ENCODE measurements at places on chromosomes 2 and 18. TPM values are rescaled to one million over a fixed set of nuclear protein-coding genes. Genes with fewer than 3 reads are reported as not detected.

- no peaks in the 10 kb centered on the region for H3K4me1 ChIP-seq
- H3K27me3 ChIP-seq: no peaks in the 10 kb centered on the region
- H3K36me3 ChIP-seq: no peaks in the 10 kb centered on the region
- no peak overlapping the region for H3K27ac ChIP-seq
- DNase-seq: no peak
- H3K4me3 ChIP-seq: no peak overlapping the region
Observed at GRCh38 chr2:240759459-240759858, 60.6 kb downstream of the KIF1A start.

DNA sequence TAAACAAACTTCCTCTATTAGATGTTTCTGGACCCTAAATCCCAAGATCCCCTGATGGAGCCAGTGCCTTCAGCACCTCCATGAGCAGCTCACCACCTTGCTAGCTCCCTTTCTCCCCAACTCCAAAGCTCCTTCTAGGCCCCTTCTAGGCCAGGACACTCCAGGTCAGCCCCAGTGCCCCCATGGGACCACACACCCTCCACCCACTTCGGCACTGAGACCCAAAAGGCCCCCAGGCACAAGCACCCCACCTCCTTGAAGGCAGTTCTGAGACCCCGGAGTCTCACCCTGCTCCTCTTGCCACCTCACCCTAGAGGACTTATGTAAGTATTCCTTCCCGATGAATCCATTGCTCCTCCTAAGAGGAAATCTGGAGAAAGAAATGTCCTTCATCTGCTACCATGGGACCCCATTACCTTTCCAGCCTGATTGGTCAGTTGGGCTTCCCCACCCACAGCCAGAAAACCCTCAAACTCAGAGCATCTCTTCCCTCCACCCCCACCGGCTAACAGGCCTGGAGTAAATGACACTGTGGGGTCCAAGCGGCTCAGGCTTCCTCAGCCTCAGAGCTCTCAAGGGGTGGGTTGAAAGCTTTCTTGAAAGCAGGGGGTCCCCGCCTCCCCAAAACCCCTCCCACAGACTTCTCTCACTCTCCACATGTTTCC, 9.8 kb upstream of the ARMC9 start:
- no peaks in the 10 kb centered on the region for H3K27me3 ChIP-seq
- H3K4me1 ChIP-seq: peaks cover 9% of the 10 kb centered on the region
- no peak overlapping the region for H3K4me3 ChIP-seq

RPL37A gene
- total RNA-seq: 2,277 TPM

REG3A gene
- total RNA-seq: not detected

DNA sequence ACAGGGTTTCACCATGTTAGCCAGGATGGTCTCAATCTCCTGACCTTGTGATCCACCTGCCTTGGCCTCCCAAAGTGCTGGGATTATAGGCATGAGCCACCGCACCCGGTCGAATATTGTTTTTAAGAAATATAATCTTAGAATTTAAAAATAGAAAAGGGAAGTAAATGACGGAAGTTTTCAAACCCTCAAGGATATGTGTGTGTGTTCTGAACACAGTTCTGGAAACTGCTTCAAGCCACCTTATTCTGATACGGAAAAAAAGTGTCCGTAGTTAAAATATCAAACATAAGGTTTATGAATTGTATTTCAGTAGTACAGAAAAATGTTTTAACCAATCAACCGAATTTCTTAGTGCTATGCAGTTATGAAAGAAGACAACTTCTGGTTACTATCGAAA, 115.9 kb downstream of the UPP2 start:
- H3K4me1 ChIP-seq: no peaks in the 10 kb centered on the region
- no peak for DNase-seq
- H3K4me3 ChIP-seq: no peak overlapping the region
- H3K36me3 ChIP-seq: no peaks in the 10 kb centered on the region

- no peaks in the 10 kb centered on the region for H3K4me1 ChIP-seq
- DNase-seq: peak; percentile 75
- H3K36me3 ChIP-seq: no peaks in the 10 kb centered on the region
- H3K4me3 ChIP-seq: no peak overlapping the region
- no peaks in the 10 kb centered on the region for H3K27me3 ChIP-seq
Observed at GRCh38 chr2:12507295-12507694, 209.4 kb upstream of the TRIB2 start.

- DNase-seq: no peak
- no peaks in the 10 kb centered on the region for H3K4me1 ChIP-seq
- H3K4me3 ChIP-seq: no peak overlapping the region
- H3K36me3 ChIP-seq: no peaks in the 10 kb centered on the region
- no peak overlapping the region for H3K27ac ChIP-seq
- H3K27me3 ChIP-seq: no peaks in the 10 kb centered on the region
Observed at GRCh38 chr2:11438555-11439080, 27.3 kb downstream of the E2F6 start.

DNA sequence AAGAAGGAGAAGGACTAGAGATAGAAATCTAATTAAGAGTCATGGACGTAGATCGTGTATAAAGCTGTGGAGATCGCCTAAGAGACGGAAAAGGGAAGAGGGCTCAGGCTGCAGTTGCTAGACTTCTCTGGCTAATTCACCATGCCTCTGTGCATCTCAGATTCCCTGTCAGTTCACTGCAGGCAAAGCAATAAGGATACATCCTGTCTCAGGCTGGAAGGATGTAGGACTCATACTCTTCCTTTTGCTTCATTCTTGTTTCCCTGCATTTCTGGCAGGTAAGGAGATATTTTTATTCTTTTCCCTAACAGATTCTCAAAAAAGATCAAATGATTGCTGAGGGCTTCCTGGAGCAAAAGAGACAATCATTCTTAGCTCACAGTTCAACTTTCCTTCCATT, 112.5 kb downstream of the AP1S3 start:
- no peaks in the 10 kb centered on the region for H3K4me1 ChIP-seq
- no peaks in the 10 kb centered on the region for H3K36me3 ChIP-seq
- H3K27me3 ChIP-seq: no peaks in the 10 kb centered on the region
- H3K27ac ChIP-seq: peak overlapping the region; percentile 83
- no peak overlapping the region for H3K4me3 ChIP-seq

TUBB8B gene
- total RNA-seq: not detected

DNA sequence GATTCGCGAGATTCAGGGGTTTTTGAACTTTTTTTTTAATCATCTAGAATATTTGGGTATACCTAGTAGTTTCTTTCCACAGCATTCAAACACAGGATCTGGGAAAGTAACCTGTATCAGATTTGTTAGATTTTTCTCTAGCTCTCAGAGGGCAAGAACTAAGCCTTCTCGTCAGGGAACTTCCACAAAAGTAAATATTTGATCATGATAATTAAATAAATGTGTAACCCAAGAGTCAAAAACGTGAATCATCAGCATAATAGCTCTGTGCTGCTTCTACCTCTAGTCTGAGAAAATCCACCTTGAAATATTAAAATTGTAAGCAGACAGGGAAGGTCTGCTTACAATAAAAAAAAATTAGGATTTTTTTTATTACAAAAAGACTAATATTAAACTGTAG, 225.7 kb upstream of the SPOPL start:
- no peak overlapping the region for H3K27ac ChIP-seq
- no peak overlapping the region for H3K4me3 ChIP-seq
- H3K36me3 ChIP-seq: no peaks in the 10 kb centered on the region
- DNase-seq: no peak
- no peaks in the 10 kb centered on the region for H3K27me3 ChIP-seq

DNA sequence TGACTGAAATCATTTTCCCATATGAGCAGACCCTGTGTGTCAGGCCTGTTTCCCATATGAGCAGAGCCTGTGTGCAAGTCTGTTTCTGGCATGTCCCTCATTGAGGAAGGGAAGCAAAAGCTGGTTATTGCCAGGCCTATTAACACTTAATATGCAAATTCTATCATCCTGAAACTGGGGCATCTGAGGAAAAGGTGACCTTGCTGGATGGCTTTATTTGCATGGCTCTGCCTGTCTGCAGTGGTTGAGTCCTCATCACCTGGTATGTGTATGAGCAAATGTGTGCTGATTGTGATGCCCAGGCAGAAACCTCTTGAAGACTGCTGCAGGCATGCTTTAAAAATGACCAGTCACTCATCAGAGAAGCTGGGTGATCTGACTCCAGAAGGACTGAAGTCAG, 31.2 kb downstream of the EIF4E2 start:
- no peaks in the 10 kb centered on the region for H3K27me3 ChIP-seq
- no peak for DNase-seq
- H3K27ac ChIP-seq: no peak overlapping the region
- no peak overlapping the region for H3K4me3 ChIP-seq
- no peaks in the 10 kb centered on the region for H3K4me1 ChIP-seq
- no peaks in the 10 kb centered on the region for H3K36me3 ChIP-seq

DNA sequence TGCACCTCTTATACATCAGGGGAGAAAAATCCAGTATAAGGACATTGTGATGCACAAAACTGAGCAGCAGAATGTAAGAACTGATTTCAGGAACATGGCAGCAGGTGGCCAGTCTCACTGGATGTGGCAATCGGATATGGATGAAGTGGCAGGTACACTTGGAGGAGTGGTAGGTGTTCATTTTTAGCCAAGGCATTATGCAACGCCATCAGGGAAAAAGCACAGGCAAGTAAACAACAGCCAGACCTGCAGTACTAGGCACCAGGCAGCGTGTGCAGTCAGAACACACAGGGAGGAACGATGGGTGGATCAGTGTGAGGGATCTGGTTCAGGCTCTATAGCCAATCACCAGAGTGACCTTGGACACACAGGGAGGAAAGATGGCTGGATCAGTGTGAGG, 77.4 kb upstream of the GCFC2 start:
- DNase-seq: no peak
- H3K4me1 ChIP-seq: no peaks in the 10 kb centered on the region
- H3K36me3 ChIP-seq: no peaks in the 10 kb centered on the region
- no peaks in the 10 kb centered on the region for H3K27me3 ChIP-seq

- no peak overlapping the region for H3K27ac ChIP-seq
- no peaks in the 10 kb centered on the region for H3K4me1 ChIP-seq
- no peaks in the 10 kb centered on the region for H3K27me3 ChIP-seq
- H3K36me3 ChIP-seq: no peaks in the 10 kb centered on the region
Observed at GRCh38 chr2:7649461-7650228, 732.4 kb downstream of the RNF144A start.

DIS3L2 gene
- total RNA-seq: 38.9 TPM

MTCL1 gene
- total RNA-seq: 9.1 TPM

SOX11 gene
- 0.33 TPM for total RNA-seq

IL36B gene
- total RNA-seq: not detected

PSMG2 gene
- 78.7 TPM for total RNA-seq

GRCh38 chr2:60529785-60530627, 23.4 kb downstream of the BCL11A start:
- no peaks in the 10 kb centered on the region for H3K4me1 ChIP-seq
- no peak for DNase-seq
- H3K4me3 ChIP-seq: no peak overlapping the region
- peak overlapping the region; percentile 57 for H3K27ac ChIP-seq

- DNase-seq: no peak
- no peaks in the 10 kb centered on the region for H3K36me3 ChIP-seq
- H3K27me3 ChIP-seq: no peaks in the 10 kb centered on the region
- no peak overlapping the region for H3K27ac ChIP-seq
- no peak overlapping the region for H3K4me3 ChIP-seq
- H3K4me1 ChIP-seq: no peaks in the 10 kb centered on the region
Observed at GRCh38 chr2:4465671-4466070, 762.3 kb downstream of the DCDC2C start.

SERPINB10 gene
- 0.15 TPM for total RNA-seq

KHK gene
- total RNA-seq: 3.6 TPM

DNA sequence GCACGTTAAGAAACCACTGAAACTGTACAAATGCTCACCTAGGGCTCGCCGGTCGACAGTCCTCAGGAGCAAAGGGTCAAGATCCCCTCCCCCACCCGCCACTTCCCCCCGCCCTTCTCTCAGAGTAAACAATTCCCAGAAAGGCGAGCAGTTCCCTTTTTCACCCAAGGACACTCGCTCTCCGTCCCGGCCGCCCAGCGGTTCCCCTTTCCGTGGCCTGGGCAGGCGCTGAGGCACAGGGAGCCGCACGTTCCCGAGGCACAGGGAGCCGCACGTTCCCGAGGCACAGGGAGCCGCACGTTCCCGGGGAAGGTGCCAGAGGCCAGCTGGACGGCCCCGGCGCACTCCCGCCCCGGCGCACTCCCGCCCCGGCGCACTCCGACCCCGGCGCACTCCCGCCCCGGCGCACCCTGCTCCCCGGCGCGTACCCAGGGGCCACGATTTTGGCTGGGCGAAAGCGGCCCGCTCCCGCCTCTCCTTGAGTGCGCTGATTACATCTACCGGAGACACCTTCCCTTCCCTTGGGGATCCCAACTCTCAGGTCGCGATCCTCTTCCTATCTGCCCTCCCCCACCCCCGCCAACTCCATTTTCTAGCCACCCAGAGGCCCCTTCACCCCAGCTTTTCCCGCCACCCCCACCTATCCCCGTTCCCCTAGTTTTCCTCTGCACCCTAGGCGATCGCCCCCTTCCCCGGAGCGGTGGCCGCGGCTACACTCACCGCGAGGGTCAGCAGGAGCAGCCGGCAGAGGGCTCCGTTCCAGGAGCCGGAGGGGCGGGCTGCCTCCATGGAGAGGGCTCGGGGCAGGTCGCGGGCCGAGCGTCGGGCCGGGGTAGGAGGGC, 817 bp downstream of the DSC2 start:
- peak overlapping the region; percentile 94 for H3K27ac ChIP-seq
- no peaks in the 10 kb centered on the region for H3K36me3 ChIP-seq
- H3K4me3 ChIP-seq: peak overlapping the region; percentile 69
- DNase-seq: peak; percentile 61
- no peaks in the 10 kb centered on the region for H3K4me1 ChIP-seq

ID2 gene
- total RNA-seq: 260 TPM

GRCh38 chr18:41753826-41754225, 201.2 kb upstream of the PIK3C3 start:
- H3K4me1 ChIP-seq: no peaks in the 10 kb centered on the region
- no peak overlapping the region for H3K4me3 ChIP-seq
- H3K36me3 ChIP-seq: no peaks in the 10 kb centered on the region
- no peak for DNase-seq
- H3K27ac ChIP-seq: no peak overlapping the region

DNA sequence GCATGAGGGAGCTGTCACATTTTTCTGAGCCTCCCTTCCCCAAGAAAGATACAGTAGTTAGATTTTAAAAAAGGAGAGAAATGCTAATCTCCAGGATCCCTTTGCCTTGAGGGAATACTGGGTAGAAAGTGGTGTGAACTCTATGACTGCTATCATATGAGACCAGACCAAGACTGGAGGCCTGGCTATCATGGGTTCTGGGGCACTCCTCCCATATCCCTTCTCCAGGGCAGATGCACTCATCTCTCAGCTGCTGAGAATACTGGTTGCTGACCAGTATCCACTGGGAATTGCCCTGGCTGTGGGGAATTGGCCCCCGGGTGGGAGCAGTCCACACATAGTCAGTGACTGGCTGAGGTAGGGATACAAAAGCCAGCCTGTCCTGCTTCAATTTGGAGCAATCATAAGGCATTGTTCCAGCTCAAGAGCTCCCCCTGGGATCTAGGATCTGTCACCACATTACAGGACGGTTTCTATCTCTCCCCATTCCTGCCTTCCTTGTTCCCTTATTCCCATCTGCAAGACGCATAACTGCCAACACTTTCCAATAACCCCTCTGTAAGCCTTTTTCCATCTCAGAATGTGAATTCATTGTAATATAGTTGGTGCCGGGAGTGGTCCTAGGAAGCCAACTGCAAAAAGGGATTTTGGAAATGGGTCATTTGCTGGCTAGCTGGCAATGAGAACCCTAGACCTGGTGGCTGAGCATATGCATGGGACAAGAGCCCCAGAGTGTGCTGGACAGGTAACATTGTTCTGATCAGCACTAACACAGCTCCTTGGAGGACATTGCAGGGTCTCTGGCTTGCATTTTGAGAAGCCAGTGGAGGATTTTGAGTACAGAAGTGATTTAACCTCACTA, 35.4 kb upstream of the REEP1 start:
- H3K27ac ChIP-seq: no peak overlapping the region
- no peak overlapping the region for H3K4me3 ChIP-seq
- no peaks in the 10 kb centered on the region for H3K4me1 ChIP-seq
- no peak for DNase-seq
- no peaks in the 10 kb centered on the region for H3K27me3 ChIP-seq
- no peaks in the 10 kb centered on the region for H3K36me3 ChIP-seq
